ENCODE measurements at places on chromosomes 5 and 9.

GRCh38 chr5:132235340-132235739, 7.7 kb upstream of the P4HA2 start:
- no peak for DNase-seq

- no peak for DNase-seq
Observed at GRCh38 chr9:98877311-98877710, 66.4 kb upstream of the COL15A1 start.

GRCh38 chr5:128927644-128928043, 37.6 kb upstream of the SLC27A6 start:
- DNase-seq = no peak

DNA sequence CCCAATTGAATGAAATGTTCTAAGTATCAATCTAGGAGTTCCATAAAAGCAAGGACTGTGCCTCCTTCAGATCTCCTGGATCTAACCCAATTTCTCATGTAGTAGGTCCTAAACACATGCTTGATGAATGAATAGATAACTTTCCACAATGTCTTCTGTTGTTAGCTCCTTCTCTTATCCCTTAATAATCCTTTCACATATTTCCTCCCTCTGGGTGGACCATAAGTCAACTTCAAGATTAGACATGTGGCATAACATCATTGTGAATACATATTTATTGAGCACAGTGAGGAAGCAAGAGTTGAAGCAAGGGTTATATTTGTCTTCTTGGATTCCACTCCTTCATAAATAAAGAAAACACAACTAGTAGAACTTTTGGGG, 108.6 kb upstream of the EGFLAM start:
- DNase-seq = no peak

DNA sequence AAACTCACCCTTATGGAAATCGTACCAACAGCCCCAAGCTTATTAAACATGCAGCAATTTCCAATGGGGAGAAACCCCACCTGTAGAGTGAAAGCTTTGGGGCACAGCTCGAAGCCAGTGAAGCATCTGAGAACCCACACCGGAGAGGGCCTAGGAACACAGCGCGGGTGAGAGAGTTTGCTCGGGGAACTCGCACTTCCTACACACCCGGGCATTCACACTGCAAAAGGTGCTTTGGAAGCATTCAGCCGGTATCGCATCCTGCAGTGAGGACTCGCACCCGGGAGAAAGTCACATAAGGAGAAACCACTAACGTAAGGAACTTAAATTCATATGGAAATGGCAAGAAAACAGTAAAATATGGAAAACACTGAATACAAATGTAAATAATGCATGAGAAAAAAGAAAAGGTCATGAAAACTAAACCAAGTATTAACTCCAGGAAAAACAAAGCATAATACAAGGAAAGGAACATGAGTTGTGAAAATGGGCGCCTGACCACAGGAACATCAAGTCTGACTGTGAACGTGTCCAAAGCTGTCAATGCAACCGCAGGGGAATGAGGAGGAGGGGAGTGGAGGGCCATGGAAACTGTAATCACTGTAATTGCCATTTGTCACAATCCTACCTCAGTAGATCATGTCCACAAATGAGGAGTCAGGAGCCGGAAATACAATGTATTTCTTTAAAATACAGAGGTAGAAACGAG, 28.7 kb downstream of the CAMSAP1 start:
- no peak for DNase-seq

GRCh38 chr5:44389090-44389822, at the start of gene FGF10:
Gene FGF10 (minus strand): TSS chr5:44389420. CDS start chr5:44388682, 738 bp downstream.
- DNase-seq = no peak

- no peak for DNase-seq
Observed at GRCh38 chr9:131657037-131657377, 82.9 kb downstream of the RAPGEF1 start.

- no peak for DNase-seq
Observed at GRCh38 chr9:95459178-95459577, 57.6 kb downstream of the PTCH1 start.

DNA sequence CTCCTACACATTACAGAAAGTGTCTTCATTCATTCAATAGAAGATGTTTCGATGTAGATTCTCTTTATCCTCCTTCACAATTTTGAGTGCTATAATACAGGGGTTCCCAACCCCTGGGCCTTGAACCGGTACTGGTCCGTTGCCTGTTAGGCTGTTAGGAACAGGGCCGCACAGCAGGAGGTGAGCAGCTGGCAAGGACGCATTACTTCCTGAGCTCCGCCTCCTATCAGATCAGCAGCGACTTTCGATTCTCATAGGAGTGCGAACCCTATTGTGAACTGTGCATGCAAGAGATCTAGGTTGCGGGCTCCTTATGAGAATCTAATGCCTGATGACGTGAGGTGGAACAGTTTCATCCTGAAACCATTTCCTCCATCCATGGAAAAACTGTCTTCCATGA, 153.0 kb upstream of the SMC2 start:
- no peak for DNase-seq

GRCh38 chr9:90979138-90979551, 177.5 kb downstream of the SYK start:
- no peak for DNase-seq

- no peak for DNase-seq
Observed at GRCh38 chr9:83584995-83585394, 37.9 kb upstream of the IDNK start.

- no peak for DNase-seq
Observed at GRCh38 chr9:96026655-96027213, 151.2 kb downstream of the ERCC6L2 start.

DNA sequence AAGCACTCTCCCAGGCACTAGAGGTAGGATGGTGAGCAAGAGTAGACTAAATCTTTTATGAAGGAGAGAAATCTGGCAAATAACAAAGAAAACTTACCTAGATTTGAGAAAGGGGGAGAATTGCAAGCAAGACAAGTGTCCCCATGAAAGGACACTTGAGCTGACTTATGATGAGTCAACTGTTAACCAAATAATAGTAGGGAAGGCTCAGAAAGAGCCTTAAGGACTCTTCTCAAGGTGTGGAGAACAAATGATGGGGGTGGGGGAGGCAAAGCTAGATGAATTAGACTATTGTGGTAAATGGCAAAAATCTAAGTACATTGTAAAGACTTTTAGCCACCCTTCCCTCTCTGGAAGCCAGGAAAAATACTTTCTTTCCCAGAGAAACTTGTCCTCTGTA, 77.6 kb upstream of the RASA1 start:
- DNase-seq = no peak

GRCh38 chr5:114412510-114413171, 50.8 kb downstream of the KCNN2 start:
- DNase-seq = no peak

DNA sequence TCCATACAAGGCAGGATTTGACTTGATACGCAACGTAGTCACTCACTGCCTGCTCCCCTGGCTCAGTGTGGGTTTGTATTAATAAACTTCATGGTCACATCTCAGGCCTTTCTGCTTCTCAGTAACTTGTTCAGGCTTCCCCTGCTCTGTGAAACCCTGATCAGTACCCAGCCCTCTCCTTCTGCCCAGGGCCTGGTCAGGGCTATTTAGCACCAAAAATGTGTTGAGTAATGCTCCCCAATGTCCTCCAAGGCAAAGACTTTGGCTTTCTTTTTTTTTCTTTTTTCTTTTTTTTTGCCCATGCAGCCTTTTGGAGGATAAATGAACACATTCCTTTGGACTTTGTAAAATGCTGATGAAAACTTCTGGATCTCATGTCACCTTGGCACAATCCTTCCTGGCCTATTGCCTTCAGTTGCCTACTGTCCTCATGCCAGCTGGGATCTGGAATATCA, 399.2 kb upstream of the KLF4 start:
- no peak for DNase-seq

DNA sequence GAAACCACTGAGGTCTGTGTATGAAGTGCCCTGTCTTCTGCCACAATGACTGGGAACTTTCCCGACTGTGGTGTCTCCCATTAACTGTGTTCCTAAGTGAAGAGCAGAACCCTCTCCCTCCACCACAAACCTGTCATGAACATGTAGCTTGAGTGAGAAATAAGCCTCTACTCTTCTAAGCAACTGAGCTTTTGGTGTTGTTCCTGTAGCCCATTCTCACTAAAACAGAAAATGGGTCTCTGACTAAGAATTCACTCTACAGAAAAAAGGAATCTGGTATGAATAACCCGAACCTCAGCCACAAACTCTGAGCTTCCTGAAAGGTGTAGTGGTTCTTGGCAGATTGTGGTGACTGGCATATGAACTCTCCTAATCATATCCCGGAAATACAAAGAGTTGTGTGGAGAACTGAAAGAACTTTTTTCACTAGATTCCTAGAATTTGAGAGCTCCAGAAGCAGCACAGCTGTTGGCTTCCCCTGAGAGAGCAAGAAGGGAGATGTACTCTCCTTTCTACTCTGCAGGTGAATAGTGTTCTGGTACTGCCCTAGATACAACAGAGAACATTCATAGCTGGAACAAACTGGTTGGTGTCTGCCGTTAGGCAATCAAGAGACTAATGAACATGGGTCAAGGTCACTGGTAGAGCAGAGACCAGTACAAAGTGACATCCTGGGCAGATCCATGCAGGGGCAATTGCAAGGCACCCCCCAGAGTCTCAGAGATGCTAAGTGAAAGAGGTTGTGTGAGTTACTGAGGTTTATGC, 283.8 kb downstream of the PDE4D start:
- DNase-seq = no peak

DNA sequence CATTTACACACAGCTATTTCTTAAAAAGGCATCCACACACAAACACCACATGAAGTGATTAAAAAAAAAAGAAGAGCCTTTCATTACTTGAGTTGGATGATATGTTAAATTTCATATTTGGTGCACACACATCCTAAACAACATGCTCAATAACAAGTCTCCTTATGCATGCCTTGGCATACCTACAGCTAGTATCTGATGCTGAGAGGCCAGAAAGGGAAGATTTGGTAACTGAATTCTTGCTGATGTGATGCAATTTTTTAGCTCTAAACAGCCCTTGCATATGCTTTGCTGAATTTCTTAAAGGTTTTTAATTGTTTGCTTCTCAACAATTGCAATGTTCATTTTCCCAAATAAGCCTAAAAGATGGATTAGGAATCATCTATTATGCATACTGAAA, 338.8 kb downstream of the ARL15 start:
- DNase-seq = no peak

DNA sequence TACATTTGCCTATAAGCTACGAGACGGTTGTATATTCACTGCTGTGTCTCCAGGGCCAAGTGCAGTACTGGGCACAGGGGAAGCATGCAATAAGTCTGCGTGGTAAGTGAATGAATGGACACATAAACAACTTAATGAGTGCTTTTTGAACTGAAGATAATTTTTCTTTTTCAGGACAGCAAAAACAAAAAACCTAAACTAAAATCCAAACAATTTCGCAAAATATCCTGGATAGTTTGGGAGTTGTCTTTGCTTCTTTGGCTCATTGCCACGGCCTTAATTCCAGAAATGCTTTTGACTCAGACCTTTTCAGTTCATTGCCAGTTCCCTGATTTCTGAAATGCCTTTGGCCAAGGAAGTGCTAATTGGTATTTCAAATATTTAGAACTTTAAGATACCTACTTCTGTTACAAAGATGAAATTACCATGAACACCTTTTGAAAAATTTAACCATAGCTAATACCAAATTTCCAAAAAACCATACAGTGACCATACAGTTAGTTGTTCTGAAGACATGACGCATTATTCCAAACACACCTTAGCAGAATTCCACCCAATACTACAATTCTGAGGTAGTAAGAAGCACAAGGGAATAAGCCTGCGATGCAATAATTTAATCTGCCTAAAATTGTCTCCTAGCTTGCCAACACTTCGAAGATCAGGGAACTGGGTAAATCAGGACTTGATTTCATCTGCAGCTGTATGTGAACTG, 42.8 kb downstream of the TEK start:
- DNase-seq = no peak

GRCh38 chr5:65928322-65928752, 2.0 kb downstream of the ERBIN start:
- DNase-seq = no peak

GRCh38 chr5:177452688-177453638, 6.3 kb downstream of the PRR7 start:
- peak; percentile 36 for DNase-seq

DNA sequence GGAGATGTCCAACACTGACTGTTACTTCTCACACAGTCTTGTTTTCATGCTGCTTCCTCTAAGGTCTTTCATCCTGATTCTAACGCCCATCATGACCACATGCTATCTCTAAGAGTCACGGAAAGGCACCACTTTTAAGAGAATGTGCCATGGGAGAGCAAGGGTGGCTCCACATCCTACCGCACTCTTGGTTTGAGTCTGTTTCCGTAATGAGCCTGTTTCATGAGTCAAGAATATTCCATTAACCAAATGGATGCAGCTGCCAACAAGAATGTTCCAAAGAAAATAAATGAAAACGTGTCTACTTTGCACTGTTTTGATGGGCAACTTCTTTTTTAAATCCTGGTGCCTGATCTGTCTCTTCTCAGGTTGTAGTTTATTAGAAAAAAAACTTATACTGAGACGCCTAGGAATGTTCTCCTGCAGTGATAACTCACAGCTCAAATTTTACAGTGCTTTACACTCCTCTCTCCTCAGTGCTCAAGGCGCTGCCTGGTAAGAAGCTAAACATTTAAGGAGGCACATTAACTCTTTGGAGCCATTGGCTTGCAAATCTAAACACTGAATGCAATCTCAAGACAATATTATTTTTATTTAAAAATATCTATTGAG, 124.3 kb downstream of the FGF1 start:
- no peak for DNase-seq

GRCh38 chr5:33371660-33372059, 69.1 kb upstream of the TARS1 start:
- no peak for DNase-seq

GRCh38 chr5:136080483-136081216, 51.9 kb downstream of the TGFBI start:
- peak; percentile 7 for DNase-seq

DNA sequence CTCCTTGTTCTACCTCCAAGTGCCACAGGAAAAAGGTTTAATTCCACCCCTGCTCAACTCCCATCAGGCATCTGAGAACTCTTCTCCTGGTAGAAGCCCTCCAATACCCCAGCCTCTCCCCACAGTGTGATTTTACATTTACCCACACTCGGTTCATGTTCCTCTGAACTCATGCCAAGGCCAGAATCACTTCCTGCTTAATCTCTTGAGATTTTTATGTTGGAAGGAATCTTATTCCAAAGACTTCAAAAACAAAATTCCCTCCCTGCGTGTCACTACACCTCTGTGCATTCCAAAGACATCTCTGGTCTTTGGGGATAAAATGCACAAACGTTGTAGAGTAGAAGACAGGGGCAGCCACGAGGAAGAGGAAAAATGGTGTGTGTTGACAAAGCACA, 186.8 kb downstream of the ACTL7B start:
- DNase-seq = no peak

- no peak for DNase-seq
Observed at GRCh38 chr9:71681104-71681707, 87.1 kb downstream of the CEMIP2 start.
